ENCODE measurements at places on chromosomes 5 and 9.
A peak's percentile ranks its signal among the peaks of the same experiment; 100 is the strongest.

- no peak for DNase-seq
These were observed 1.3 kb downstream of the LRRC26 start for GRCh38 chr9:137168573-137168903.

- no peak for DNase-seq
These were observed 603.0 kb downstream of the NR2F1-AS1 start for GRCh38 chr5:92977846-92978540.

- DNase-seq, result peak; percentile 88
These were observed 454.5 kb downstream of the HINT1 start for GRCh38 chr5:130710596-130710995.

- no peak for DNase-seq
These were observed 266.5 kb upstream of the ADAMTS16 start for GRCh38 chr5:4873652-4874051.

DNA sequence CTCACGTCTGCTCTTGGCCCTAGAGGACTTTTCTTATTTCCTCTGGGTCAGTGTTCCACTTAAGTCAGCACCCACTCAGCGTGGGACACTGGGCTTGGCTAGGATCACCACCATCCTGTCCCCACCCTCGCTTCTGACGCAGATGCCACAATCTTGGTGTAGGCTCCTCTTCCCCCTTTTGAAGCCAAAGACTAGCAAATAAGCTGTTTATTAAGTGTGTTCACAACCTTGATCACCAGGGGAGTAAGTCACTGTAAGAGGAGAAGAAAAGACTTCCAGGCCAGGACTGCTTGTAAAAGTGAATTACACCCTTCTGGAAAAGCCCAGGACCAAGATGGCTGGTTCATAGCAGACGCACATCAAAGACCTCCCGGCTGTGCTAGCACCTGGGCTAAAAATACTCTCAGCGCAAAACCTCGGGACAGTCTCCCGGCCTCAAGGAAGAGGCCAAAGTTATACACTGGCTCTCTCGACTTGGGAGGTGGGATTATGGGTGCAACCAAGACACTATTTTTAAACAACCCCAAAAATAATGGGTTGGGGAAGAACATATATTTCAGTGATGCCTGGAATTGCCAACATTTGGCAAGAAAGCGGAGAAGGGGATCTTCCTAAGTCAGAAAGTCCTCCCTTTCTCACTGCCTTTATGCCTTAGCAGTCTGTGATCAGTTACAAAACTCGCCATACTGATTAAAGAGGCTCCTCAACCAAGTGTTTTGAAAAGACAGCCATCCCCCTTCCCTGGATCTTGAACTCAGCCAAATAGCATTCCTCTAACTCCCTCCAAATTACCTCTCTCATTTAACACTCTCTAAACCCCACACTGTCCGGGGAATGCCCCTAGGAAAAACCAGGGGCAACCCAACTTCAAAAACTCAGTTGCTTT is 69.4 kb downstream of the RAPGEF1 start:
- no peak for DNase-seq

GRCh38 chr5:91472631-91473030 is 89.5 kb upstream of the ARRDC3 start:
- DNase-seq, result no peak

GRCh38 chr9:130143958-130144366 is 28.2 kb upstream of the NCS1 start:
- peak; percentile 61 for DNase-seq

DNA sequence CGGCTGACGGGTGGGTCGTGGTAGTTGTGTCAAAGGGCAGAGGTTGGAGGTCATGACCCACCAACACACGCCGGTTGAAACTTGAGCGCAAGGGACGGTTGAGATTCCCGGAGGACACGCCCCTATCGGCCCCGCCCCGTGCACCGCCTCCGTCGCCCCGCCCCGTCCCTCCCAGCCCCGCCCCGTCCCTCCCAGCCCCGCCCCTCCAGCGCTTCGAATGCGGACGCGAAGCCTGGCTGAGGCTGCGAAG is 226 bp upstream of the RANBP17 start:
- no peak for DNase-seq

GRCh38 chr5:134738963-134739661 is 764 bp downstream of the CAMLG start:
- DNase-seq, result peak; percentile 40

DNA sequence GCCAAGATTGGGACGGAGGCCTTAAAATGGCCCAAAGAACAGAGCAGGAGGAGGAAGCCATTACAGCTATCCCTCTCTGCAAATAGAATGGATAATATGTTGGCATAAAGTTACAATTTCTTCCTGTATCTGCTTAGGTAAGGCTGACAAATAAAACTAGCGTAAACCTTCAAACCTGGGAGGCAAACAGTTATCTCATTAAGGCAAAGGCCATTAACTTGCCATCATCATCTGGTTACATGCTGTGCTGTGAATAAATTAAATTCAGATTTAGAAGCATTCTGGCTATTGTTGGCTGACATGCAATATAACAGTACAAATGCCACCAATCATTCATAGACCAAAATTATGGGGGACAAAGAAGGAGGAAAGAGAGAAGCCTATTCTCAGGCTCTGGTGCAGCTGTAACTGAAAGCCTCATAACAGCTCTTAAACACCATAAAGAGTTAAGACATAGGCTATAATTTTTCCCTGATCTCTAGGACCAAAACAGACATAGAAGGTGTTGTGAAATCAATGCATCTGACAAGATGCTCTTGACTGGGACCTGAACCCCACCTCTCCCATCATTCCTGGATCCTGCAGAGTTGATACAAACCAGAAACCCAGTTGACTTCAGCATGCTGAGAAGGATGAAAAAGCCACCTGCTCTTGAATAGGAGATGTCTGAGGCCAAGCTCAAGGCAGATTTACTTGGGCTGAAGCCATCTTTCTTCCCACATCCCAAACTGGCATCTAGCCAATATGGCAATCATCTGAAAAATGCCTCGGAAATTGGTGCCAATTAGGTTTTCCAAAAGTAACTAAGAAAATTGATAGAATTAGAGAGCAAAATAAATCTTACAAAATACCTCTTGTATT is 62.5 kb downstream of the PLCXD3 start:
- no peak for DNase-seq

DNA sequence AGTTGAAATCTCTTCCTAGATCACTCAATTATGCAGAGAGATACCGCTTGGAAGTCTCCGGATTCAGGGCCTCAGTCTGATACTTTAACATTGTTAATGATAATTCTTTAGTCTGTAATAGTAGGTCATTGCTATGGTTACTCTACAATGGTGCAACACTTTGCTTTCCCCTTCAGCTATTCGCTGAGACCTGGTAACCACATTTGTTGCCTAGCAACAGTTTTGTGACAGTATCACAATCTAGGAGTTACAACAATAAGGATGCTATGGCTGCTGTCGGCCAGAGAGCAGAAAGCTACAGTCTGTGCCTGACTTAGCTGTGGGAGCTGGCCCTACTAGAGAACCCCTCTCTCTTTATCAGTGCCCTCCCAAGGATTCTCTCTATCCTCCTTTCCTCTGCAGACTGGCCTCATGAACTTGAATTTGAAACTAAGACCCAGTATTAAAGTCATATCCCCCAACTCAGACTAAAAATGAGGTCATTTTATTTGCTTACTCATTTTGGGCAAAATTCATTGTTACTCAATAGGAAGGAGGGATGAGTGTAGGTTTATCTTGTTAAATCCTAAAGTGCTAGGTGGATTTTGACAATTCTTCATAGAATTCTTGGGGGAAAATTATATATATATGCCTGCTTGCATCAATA is 39.3 kb downstream of the NR2F1 start:
- peak; percentile 58 for DNase-seq

GRCh38 chr5:87541033-87541432 is 128.3 kb upstream of the CCNH start:
- peak; percentile 40 for DNase-seq

- no peak for DNase-seq
These were observed 36.4 kb downstream of the ERAP1 start for GRCh38 chr5:96771395-96771794.

DNA sequence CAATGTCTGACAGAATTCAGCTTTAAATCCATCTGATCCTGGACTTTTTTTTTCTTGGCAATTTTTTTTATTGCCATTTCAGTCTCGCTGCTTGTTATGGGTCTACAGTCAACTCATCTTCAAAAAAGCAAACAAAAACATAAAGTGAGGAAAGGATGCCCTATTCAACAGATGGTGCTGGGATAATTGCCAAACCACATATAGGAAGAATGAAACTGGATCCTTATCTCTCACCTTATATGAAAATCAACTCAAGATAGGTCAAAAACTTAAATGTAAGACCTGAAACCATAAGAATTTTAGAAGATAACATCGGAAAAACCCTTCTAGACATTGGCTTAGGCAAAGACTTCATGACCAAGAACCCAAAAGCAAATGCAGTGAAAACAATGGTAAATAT is 389.1 kb upstream of the ST8SIA4 start:
- no peak for DNase-seq

DNA sequence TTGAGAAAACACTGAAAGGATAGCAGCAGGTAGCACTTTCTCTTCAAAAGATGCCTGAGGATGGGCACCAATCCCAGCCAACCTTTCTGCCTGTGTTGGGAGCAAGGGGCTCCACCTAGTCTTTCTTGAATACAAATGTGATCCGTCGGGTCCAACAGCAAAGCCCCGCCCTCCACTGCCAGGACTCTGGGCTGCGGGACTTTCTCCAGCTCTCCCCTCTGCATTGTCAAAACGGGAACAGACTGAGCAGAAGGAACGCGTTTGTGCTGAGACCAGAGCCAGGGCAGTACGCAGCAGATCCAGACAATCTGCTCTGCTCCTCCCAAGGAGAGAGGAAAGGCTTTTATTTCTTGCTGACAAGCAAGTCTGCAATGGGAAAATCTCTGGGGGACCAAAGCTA is 139.7 kb downstream of the SEC61B start:
- no peak for DNase-seq

DNA sequence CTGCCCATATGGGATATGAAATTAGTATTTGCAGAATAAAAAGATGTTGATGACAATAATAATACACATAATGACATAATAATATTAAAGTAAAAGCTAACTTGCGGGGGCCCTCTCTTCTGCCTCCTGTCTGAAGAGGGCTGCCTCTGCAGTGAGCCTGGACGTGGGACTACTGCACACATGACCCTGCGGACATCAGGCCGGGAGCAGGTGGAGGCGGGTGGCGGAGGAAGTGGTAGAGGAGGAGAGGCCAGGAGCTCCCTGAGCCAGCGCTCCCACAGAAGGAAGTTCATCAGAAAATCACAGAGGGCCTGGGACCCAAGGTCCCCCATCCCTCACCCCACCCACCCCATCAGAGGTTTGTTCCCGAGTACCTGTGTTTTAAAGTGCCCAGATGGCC is 60.5 kb downstream of the ROPN1L start:
- no peak for DNase-seq

DNA sequence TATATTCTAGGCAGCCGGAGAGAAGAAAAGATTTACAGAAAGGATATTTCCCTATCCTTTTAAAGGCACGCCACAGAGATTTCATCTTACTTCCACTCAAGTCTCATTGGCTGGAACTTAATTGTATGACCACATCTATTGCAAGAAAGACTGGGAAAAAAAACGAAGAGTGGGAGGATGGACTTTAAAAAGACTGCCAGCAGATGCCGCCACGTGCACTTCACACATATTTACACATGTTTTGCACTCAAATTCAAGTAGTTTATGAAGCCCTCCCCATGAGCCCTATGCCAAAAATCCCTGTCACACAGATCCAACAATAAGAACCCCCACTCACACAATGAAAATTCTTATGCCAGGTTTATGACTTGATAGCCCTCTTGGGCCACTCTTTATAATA is 138.5 kb upstream of the TYRP1 start:
- DNase-seq, result peak; percentile 11

GRCh38 chr9:92066168-92066567 is 49.0 kb downstream of the SPTLC1 start:
- no peak for DNase-seq

DNA sequence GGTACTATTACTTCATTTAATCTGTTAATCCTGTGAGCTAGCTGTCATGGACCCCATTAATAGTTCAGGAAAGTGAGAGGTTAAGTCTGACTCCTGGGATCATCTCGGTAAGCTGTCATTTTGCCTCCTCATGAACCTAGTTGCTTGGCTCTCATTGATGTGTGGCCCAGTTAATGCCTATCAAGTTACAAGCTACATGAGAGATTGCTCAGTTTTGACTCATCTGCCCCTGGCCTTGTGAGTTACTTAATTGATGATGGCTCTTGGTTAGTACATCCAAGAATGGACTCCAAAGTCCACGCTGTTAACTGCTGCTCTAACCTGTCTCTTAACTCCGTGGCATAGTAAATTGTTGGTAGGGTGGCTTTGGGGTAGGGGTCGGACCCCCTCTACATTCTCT is 23.9 kb downstream of the LARP1 start:
- DNase-seq, result peak; percentile 87

DNA sequence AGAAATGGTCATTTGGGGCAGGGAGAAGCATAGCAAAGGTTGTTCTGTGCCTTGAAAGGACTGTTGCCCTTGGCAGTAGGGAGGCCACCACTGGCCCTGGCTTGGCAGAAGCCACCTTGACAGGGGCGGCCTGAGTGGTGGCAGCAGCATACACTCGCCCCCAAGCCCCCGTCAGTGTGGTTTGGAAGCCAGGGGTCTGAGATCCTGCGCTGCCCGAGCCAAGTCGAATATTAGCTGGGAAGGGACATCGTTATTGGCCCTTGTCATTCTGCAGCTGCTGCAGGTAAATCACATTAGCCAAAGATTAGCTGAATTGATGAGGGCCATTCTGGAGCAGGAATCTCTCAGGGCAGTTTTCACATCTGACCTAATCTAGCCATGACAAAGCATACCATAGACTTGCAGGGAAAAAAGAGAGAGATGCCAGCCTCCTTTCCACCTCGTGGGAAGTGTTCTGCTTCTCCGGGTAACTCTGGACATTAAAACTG is 9.0 kb downstream of the OLFM1 start:
- DNase-seq, result no peak

GRCh38 chr5:119264186-119264585 is 91.6 kb upstream of the TNFAIP8 start:
- peak; percentile 46 for DNase-seq

- peak; percentile 82 for DNase-seq
These were observed 56.1 kb downstream of the TTLL11 start for GRCh38 chr9:122036988-122037387.

DNA sequence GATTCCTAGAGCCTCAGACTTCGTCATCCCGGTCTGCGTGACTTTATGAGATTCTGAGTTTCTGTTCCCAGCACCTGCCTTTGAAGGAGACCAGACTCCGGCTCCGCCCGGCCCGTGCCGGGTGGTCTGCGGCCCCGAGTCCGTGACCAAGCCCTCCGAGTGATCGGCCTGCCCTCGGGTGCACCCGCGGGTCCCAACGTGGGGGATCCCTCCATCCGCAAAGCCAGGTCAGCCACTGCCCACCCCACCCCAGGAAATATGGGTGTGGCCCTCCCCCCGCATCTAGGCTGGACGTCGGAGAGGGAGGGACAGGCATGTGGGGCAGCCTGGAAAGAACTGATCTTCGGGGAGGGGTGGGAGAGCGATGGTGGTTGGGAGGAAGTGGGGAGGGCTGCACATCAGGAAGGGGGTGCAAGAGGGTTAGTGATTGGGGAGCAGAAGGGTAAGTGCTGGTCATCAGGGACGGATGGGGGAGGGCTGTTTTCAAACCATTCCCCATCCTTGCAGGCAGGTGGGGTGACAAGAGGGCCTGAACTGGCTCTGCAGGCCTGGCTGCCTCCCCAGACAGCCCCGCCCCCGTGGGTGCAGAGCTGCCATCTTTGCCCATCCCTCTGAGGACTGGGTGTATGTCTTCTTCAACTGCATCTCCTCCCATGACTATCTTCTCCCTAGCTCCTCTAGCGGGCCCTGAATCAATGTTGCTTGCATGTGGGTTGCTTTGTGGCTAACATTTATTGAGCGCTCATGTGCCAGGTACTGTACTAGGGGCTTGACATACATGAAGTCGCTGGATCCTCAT is 747 bp downstream of the LRSAM1 start:
- peak; percentile 31 for DNase-seq
